ENCODE measurements at places on chromosomes 6 and 20. TPM values are rescaled to one million over a fixed set of nuclear protein-coding genes. Genes with fewer than 3 reads are reported as not detected.

The ECT2L gene
- total RNA-seq: not detected

The ULBP3 gene
- 3.9 TPM for total RNA-seq

The C6orf52 gene
- 0.25 TPM for total RNA-seq

- no peak for DNase-seq
These were observed 119.0 kb upstream of the ZNF184 start for GRCh38 chr6:27591699-27592480.

DNA sequence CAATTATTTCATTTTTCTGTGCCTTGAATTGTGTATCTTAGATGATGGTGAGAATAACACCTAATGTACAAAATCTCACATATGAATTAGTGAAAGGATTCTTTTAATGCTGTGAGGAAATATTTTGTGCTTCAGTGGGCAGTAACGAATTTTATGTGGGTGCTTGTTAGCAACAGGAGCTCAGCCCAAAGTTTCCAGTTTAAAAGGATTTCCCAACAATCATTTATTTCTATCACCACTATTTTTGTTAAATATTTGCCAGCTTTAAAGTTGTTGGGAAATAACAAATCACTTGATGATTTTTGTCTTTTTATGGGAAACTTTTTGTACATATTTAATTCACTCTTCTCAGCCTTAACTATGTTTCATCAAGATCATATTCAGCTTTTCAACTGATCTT, 111.8 kb downstream of the QKI start:
- DNase-seq: no peak

- no peak for DNase-seq
These were observed 2.4 kb upstream of the CST3 start for GRCh38 chr20:23640018-23640601.

DNA sequence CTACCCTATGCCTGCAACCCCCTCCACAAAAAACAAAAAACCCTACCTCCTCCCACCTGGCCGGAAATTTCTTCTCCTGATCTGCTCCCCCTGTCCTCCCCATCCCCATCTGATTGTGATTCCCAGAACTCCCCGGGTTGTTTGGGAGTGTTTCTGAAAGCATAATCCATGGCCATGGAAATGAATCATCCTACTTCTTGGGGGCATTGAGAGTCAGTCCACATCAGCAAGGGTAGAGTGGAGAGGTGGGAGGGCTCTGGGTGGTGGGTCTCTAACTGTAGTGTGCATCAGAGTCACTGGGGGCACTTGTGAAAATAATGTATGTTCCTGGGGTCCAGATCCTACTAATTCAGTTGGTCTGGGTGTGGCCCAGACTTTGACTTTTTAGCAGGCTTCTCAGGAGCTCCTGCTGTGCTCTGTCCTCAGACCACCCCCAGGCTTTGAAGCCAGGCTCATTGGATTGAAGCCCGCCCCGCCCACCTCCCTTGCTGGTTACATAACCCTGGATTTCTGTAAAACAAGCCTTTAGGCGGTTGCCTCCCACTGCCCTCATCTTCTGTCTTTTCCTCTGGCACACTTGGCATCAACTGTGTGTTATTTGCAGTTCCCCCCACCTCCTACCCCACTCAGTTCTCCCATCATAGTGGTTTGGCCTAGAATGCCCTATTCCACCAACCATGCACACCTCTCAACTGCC, 10.5 kb downstream of the PIGT start:
- no peak for DNase-seq

GRCh38 chr6:112030206-112030960, 23.5 kb upstream of the CCN6 start:
- DNase-seq: no peak

DNA sequence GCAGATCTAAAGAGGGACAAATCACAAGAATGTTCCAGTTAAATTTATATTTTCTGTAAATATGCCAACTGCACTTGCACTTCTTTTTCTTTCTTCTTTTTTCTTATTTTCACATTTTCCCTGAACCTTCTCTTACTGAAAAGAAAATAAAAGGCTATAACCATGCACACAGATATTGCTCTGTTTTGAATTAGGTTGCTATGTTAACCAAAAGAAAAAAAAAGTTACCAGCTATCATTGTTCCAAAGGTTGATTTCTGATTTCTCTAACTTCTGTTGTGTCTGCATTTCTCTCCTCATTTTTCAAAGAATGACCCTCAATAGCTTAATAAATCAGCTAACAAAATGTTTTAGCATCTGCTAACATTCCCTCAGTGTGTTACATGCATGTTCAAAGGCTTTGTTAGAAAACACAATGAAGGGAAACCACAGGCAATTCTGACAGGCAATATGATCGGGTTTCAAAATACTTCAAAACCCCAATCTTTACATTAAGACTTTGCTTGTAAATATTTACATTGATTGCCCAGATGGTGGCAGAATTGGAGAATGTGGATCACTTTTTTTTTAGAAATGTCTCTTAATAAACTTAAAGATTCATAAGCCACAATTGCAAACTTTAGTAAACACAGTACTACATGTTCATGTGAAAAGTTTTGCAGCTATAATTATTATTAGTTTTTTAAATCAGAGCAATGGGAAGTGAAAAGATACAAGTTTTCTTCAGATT, 928.3 kb upstream of the FLRT3 start:
- DNase-seq: no peak

GRCh38 chr6:169096388-169096787, 157.3 kb downstream of the THBS2 start:
- no peak for DNase-seq

- no peak for DNase-seq
These were observed 187.1 kb downstream of the ID4 start for GRCh38 chr6:20024316-20024673.

Data from dermis microvascular lymphatic vessel endothelial cell (primary cell).